ENCODE measurements at places on chromosomes 2 and 18.

DNA sequence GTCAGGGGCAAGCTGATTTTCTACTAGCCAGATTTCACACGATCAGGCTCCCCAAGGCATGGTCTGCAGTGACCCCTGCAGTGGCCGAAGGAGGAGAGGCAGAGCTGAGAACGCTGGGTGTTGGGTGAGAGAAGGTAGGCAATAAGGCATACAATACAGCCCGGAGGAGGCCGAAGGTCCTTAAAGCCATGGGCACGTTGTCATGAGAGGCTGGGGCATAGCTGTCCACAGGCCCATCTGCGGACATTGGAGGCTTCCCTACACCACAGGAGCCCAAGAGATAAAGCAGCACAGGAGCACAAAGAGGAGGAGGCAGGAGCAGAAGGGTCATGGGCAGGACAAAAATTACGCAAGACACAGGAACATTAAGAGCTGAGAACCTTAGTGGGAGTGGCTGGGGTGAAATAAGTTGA, 16.7 kb upstream of the BZW1 start:
- no peak for DNase-seq

DNA sequence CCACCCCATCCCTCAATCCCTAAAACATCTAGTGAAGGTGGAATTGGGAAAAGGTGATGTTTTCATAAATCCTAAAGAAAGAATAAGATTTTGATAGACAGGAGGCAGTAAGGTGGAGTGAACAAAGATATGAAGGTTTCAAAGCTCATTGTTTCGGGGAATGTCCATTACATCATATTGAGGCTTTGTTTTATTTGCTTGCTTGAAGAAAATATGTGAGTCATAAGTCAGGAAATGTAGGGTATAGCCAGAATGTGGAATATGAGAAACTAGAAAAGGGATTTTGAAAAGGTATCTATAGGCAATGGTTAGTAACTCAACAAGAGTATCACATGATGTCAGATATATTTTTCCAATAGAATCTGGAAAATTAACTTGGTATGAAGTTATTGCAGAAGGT, 1178.5 kb upstream of the ACVR2A start:
- DNase-seq: no peak

- DNase-seq: no peak
Measured at GRCh38 chr2:201448701-201449100, 2.6 kb downstream of the TRAK2 start.

DNA sequence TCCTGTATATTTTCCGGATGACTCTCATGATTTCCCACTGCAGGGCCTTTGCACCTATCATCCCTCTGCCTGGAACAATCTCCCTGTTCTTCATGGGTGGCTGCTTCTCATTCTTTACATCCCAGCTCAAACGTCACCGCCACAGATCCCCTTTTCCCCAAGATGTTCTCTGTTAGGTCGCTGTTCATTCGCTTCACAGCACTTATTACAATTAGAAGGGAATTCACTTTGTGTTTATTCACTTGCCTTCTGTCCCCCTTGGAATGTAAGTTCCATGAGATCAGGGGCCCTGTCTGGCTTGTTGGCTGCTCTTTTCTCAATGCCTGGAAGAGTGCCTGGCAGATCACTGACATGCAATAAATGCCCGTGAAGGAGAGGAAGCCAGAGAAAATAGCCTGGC, 106.7 kb downstream of the FOXI3 start:
- no peak for DNase-seq

DNA sequence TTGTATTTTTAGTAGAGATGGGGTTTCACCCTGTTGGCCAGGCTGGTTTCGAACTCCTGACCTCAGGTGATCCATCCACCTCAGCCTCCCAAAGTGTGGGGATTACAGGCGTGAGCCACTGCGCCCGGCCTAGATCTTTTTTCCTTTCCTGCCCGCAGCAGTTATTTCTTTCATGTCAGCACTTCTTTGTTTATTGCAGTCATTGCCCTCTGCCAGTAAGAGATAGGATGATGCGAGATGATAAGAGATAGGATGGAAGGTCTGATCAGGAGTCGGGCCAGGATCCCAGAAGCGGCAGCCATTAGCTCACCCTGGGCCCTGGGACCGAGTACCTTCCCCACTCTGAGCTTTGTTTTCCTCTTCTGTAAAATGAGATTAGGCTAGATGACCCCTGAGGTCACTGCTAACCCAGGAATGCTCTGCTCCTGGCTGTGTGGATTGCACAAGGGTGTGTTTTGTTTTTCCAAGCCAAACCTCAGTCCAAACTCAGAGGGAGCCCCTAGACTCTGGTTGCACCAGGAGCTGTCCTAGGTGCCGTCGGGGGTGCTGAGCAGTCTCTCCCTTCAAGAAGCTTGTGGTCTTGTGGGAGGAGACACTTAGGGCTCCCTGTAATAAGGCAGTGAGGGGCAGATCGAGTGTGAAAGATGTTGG, 63.3 kb downstream of the LPIN1 start:
- no peak for DNase-seq

DNA sequence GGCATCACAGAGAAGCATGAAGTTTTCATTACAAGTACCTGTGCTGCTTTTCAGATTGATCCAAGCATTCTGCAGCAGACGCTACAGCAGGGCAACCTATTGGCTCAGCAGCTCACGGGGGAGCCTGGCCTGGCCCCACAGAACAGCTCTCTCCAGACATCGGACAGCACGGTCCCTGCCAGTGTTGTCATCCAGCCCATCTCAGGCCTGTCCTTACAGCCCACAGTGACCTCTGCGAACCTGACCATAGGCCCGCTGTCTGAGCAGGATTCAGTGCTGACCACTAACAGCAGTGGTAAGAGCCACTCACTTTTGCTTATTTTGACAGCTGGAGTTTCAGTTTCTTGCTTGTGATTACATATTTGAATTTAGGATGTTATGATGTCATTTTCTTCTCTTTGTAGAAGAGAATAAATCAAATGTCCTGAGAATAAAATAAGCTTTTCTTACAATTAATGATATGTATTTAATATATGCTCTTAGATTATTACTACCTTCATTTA, 104.9 kb downstream of the ZNF236 start:
- DNase-seq: no peak

- no peak for DNase-seq
Measured at GRCh38 chr2:223668302-223668998, 66.3 kb upstream of the SCG2 start.
